ENCODE measurements at places on chromosomes 2 and 18. TPM values are rescaled to one million over a fixed set of nuclear protein-coding genes. Genes with fewer than 3 reads are reported as not detected.

DNA sequence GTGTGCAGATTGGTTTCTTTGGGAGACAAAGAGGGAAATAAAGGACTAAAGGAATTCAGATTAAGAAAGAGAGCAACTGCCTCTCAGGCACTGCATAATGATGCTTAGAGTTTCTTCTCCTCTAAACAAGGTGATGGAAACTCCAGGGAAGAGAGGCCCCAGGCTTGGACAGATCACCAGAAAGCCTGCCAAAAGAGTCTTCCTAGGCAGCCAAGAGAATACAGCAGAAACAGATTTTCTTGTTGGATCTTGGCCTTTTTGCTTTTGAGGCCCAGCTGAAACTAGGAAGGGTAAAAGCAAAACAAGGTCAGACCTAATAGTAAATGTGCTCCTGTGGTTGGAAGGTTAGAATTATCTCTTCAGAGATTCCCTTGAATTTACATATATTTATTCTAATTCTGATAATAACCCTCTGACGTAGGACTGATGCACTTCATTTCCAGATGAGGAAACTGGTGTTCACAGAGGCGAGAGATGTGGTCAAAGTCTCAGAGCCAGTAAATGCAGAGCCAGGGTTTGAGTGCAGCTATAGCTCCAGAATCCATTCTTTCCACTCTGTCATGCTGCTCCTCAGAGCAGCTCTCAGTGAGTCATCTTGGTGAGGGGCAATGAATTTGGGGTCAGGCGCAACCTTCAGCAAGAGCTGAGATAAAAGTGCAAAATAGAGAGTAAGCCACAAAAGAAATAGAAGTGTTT, 142.3 kb upstream of the FBXO11 start:
- DNase-seq = no peak
- no peak overlapping the region for H3K27ac ChIP-seq
- H3K36me3 ChIP-seq = no peaks in the 10 kb centered on the region
- no peaks in the 10 kb centered on the region for H3K27me3 ChIP-seq
- no peaks in the 10 kb centered on the region for H3K4me1 ChIP-seq
- H3K4me3 ChIP-seq = no peak overlapping the region

KCNE4 gene
- not detected for total RNA-seq

DNA sequence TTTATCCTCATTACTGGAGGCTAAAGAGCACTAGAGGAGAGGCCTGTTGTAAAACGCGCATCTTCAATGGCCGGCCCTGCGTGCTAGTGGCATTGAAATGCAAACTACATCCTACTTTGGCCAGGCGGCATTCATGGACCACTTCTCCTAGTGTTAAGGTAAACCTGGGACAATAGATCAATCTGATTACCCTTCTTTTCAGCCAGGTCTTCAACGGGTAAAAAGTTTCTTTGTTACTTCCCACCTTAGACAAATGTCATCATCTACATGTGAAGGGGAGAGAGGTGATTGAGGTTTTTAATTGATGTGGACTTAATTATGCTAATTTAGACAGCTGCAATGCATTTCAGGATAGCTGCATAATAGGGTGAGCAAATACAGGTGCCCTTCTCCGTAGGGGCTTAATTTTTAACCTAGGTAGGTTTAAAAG, 628.0 kb downstream of the ZEB2 start:
- peak; percentile 80 for DNase-seq
- no peaks in the 10 kb centered on the region for H3K4me1 ChIP-seq
- H3K36me3 ChIP-seq = no peaks in the 10 kb centered on the region
- H3K27ac ChIP-seq = no peak overlapping the region
- no peak overlapping the region for H3K4me3 ChIP-seq

DNA sequence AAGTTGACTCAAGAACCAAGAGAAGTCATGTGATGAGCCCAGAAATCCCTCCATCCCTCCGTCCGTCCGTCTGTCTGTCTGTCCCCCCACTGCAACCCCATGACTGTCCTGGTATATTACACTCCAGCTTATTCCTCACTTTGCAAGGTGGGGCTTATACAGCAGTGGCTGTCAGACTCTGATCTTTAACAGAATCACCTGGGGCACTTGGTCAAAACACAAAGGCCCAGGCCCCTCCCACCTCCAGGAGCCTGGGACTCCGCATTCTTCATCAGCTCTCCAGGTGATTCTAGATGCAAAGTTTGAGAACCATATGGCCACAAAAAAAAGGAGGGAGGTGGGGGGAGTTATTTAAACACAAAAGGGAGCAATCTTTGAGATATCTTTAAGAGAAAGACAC, 61.4 kb downstream of the MYO5B start:
- no peaks in the 10 kb centered on the region for H3K36me3 ChIP-seq
- no peaks in the 10 kb centered on the region for H3K4me1 ChIP-seq
- H3K27ac ChIP-seq = no peak overlapping the region
- peak; percentile 60 for DNase-seq
- H3K27me3 ChIP-seq = no peaks in the 10 kb centered on the region

GRCh38 chr2:70613521-70613920, 59.9 kb upstream of the TGFA start:
- no peaks in the 10 kb centered on the region for H3K4me1 ChIP-seq
- peak; percentile 71 for DNase-seq
- peaks cover 7% of the 10 kb centered on the region for H3K27me3 ChIP-seq
- H3K27ac ChIP-seq = no peak overlapping the region
- H3K36me3 ChIP-seq = no peaks in the 10 kb centered on the region

DNA sequence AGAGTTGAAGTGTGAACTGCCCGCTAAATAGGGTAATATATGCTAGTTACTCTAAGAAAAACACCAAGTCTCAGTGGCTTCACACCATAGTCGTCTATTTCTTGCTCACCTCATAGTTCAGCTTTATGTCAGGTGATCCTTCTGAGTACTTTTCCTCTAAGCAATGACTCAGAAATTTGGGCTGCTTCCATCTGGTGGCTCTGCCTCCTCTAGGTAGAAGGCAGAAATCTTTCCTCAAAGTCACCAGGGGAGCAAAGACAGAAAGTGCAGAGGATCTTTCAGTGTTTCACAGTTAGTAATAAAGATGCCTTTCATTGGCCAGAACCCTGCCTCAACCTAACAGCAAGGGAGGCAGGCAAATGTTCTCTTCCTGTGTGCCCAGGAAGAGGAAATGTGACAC, 17.3 kb downstream of the CDH20 start:
- no peak overlapping the region for H3K4me3 ChIP-seq
- H3K27me3 ChIP-seq = no peaks in the 10 kb centered on the region
- H3K27ac ChIP-seq = no peak overlapping the region
- no peak for DNase-seq
- no peaks in the 10 kb centered on the region for H3K4me1 ChIP-seq

- no peak overlapping the region for H3K4me3 ChIP-seq
- no peaks in the 10 kb centered on the region for H3K36me3 ChIP-seq
- no peak overlapping the region for H3K27ac ChIP-seq
These were observed 114.8 kb upstream of the PTPRM start for GRCh38 chr18:7452331-7452730.

DNA sequence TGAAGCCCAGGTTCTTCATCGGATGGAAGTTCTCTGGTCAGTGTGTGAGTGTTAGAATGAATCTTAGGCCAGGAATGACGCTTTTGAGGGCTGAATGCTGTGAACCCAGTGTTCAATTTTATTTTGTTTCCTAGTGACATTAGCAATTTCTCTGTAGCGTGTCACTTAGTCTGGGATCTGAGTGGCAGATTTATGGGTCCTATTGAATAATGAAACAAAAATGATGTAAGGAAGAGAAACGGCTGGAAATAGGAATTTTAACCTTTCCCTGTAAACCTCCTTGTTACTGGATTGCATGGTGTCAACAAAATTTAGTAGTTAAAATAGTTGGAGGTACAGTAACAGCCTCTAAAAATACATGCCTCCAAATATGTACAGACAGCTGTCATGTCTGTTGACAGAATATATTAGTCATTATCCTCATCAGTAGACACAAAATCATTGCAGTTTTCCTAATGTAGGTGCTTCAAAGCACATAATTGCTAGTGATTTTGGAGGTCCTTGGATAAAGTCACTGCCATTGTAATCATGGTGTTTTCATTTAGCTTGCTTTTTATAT, 223.8 kb upstream of the SPRED2 start:
- H3K4me1 ChIP-seq = no peaks in the 10 kb centered on the region
- H3K27ac ChIP-seq = no peak overlapping the region
- no peak for DNase-seq
- no peaks in the 10 kb centered on the region for H3K27me3 ChIP-seq
- H3K36me3 ChIP-seq = no peaks in the 10 kb centered on the region

SERPINB12 gene
- not detected for total RNA-seq

CFC1 gene
- total RNA-seq = 6.4 TPM

DYNAP gene
- total RNA-seq = not detected

GRCh38 chr2:190455358-190456095, 47.4 kb downstream of the MFSD6 start:
- H3K36me3 ChIP-seq = no peaks in the 10 kb centered on the region
- no peak overlapping the region for H3K4me3 ChIP-seq
- H3K27ac ChIP-seq = no peak overlapping the region

DNA sequence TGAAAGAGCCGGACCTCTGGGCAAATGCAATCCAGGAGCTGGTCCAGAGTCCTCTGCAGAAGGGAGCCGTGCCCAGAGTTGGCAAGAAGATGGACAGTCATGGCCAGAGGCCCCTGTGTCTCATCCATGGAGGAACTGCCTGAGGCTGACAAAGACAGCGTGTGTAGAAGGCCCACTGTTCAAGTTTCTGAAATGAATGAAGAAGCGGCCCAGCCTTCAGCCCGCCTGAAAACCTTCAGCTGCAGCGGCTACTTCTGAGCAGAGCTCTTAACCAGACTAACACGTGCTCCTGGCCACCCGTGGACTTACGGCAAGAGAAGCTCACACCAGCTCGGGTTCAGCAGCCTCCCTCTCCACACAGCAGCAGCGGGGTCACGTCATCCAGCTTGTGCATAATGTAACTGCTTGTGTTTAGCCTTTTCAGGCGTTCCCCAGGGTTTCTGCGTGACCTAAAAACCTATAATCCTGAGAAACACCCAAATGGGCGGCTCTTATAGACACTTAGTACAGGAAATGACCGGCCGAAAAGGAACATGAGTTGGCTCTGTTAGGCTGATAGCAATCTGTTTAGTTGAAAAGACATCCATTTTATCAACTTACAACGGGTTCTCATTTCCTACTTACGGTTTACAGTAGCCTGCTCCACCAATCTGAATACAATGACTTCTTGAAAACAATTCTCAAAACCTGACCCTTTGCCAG, at the start of gene FAM124B:
Gene FAM124B (minus strand): TSS at position 467 of the 702 bp plus-strand sequence. CDS start 339 bp downstream, at position 128.
- no peaks in the 10 kb centered on the region for H3K4me1 ChIP-seq
- H3K4me3 ChIP-seq = no peak within 1 kb of the TSS
- H3K27ac ChIP-seq = no peak within 1 kb of the TSS
- H3K27me3 ChIP-seq = no peaks in the 10 kb centered on the region
- DNase-seq = peak; percentile 59
- no peaks in the 10 kb centered on the region for H3K36me3 ChIP-seq

- H3K4me3 ChIP-seq = no peak overlapping the region
- DNase-seq = no peak
- no peak overlapping the region for H3K27ac ChIP-seq
- no peaks in the 10 kb centered on the region for H3K27me3 ChIP-seq
These were observed 38.1 kb upstream of the SOCS6 start for GRCh38 chr18:70250781-70251180.

TBR1 gene
- total RNA-seq = 2.4 TPM

- no peak overlapping the region for H3K27ac ChIP-seq
- H3K4me1 ChIP-seq = no peaks in the 10 kb centered on the region
- peaks cover 8% of the 10 kb centered on the region for H3K36me3 ChIP-seq
- H3K27me3 ChIP-seq = no peaks in the 10 kb centered on the region
- H3K4me3 ChIP-seq = no peak overlapping the region
These were observed 3.4 kb downstream of the HDLBP start for GRCh38 chr2:241312082-241312481.

GRCh38 chr2:15169326-15170069, 391.6 kb downstream of the NBAS start:
- DNase-seq = no peak
- no peaks in the 10 kb centered on the region for H3K4me1 ChIP-seq
- H3K36me3 ChIP-seq = no peaks in the 10 kb centered on the region
- no peak overlapping the region for H3K4me3 ChIP-seq

All from endodermal cell (in vitro differentiated cells).